Hippocampal formation (tissue), 2 donors: ENCODE measurements at places on chromosomes 3 and 15.

DNA sequence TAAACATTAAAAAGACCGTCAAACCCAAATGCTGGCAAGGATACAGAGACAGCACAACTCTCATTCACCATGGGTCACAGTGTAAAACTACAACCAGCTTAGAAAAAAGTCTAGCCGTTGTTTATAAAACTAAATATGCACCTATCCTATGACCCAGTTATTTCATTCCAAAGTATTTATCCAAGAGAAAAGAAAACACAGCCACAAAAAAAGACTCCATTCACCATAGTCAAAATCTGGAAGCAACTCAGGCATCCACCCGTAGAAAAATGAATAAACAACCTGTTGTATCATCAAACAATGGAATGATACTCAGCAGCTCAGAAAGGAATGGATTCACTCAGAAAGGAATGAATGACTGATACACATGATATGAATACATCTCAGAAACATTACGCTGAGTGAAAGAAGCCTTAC lies 28.6 kb downstream of the PLD1 start:
- peak; percentile 56 for DNase-seq

DNA sequence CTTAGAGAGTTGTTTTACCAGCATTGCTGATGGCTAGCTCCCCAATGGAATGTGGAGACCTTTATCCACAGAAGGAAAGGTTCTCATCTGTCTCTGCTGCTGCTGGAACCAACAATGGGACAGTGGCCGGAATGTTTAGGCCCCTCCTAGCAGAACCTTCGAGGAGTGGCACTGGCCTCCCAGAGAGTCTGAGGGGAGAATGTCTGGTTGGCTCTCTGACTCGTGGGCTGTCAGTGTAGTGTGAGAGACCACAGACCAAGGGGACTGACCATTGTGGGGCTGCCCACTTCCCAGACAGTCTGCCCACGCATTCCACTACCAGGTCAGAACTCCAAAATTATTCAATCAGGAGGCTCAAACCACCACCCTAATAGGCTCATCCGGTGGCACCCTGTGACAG lies 5.1 kb downstream of the RASL12 start:
- no peak for DNase-seq

DNA sequence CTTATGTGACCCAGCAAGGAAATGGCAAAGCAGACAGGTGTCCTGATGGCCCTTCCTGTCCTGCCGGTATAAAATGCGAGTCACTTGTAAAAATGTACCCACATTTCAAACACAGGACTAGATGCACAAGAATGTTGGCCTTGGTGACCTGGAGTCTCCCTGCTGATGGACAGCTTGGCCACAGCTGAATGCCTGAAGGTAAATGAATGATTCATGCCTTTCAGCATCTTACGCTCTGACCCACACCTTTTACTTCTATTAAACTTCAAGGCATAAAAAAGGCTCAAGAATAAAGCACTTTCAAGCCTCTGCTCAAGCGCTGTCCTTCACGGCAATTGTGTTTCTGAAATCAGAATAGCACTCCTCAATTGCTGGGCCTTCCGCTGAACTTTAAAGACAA lies 228.0 kb upstream of the SLCO3A1 start:
- no peak for DNase-seq

DNA sequence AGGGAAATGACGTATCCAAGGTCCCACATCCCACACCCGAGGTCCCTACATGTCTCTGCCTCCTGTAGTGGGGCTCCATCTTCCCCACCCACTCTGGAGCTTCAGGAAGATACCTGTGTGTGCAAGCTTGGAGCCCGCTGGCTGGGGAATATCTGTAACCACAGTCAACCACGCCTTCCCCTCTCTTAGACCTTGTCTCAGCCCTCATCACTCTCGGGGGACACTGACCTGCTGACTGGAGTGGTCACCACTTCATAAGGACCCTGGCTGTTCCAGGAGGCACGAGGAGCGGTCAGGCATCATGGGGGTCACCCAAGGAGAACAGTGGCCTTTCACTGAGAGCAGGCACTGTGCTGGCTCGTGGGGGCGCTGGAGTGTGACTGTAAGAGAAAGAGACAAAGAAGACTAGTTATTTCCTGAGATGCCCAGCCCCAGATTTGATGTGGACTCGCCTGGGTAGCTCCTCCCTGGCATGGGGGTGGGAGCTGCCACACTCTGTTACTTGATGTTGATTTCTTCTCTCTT lies 48.6 kb downstream of the CTXND1 start:
- no peak for DNase-seq

GRCh38 chr3:28081533-28081947 lies 159.9 kb upstream of the CMC1 start:
- DNase-seq: no peak

GRCh38 chr15:78018946-78019644 lies 58.4 kb downstream of the TBC1D2B start:
- DNase-seq: no peak

DNA sequence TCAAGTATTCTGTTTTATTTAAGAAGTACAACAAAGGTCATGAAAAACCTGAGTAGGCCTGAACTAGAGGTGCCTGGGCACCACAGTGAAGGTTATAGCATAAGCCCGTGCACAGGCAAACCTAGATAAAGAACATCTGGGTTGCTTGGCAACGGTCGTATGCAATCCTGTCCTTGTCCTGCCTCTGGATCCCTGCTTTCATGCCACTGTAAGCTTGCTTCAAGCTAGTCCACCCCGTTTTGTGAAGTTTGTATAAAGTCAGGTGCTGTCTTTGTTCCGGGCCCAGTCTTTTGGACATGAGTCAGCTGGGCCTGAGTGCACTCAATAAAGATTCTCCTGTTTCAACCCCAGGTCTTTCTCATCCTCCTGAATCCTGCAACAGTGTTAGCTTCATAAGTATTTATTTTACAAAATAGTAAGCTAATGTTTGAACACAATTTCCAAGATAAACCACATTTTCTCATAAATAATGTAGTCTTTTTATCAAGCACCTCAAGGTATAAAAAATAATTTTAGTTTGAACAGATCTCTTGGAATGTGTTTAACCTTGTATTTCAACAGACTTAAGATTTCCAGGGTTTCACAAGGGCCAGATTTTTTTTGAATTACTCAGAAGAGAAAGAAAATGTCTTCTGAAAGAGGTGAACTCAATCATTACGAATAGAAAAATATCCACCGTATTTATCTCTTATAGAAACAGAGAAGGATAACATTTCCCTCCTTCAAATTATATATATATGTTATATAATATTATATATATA lies 14.3 kb upstream of the SLC9C1 start:
- DNase-seq: no peak

DNA sequence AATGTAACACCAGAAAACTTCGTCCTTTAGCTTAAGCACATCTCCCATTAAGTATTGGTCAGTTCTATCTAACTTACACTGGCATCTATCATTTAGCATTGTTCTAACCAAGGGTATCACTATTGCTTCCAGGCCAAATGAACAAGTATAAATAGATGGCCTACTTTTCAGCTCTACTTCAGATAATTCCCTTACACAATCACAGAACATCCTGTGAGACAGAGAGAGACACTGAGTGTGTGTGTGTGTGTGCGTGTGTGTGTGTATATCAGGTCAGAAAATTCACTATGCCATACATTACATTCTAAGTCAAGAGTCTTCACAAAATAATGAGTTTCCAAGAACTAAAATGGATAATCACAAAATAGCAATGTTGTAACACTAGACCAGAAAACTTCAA lies 39.1 kb downstream of the SCAPER start:
- DNase-seq: no peak
